Activated CD4-positive, alpha-beta T cell treated with anti-CD3 and anti-CD28 coated beads for 36 hours (primary cell): ENCODE measurements at places on chromosomes 11 and 22. TPM values are rescaled to one million over a fixed set of nuclear protein-coding genes. Genes with fewer than 3 reads are reported as not detected.

GRCh38 chr22:19674129-19674928 lies 40.0 kb upstream of the SEPTIN5 start:
- no peak for DNase-seq
- H3K4me3 ChIP-seq, result no peak overlapping the region
- no peak overlapping the region for H3K27ac ChIP-seq
- H3K36me3 ChIP-seq, result no peaks in the 10 kb centered on the region
- H3K4me1 ChIP-seq, result no peaks in the 10 kb centered on the region

DNA sequence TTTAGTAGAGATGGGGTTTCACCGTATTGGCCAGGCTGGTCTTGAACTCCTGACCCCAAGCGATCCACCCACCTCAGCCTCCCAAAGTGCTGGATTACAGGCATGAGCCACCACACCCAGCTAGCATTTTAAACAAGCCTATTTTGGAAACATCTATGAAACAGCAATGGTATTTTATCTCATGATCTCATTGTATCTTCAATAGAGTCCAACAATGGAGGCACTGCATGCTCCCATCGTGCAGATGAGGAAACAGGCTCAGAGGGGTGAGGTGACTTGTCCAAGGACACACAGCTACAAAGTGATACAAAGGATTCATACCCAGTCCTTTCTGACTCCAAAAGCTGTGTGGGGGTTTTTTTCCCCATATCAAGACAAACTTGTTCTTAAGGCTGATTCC lies 39.0 kb upstream of the RTL6 start:
- no peak overlapping the region for H3K4me3 ChIP-seq
- no peak overlapping the region for H3K27ac ChIP-seq
- DNase-seq, result no peak
- peaks cover 8% of the 10 kb centered on the region for H3K4me1 ChIP-seq

The IGSF9B gene
- total RNA-seq, result 84.2 TPM

DNA sequence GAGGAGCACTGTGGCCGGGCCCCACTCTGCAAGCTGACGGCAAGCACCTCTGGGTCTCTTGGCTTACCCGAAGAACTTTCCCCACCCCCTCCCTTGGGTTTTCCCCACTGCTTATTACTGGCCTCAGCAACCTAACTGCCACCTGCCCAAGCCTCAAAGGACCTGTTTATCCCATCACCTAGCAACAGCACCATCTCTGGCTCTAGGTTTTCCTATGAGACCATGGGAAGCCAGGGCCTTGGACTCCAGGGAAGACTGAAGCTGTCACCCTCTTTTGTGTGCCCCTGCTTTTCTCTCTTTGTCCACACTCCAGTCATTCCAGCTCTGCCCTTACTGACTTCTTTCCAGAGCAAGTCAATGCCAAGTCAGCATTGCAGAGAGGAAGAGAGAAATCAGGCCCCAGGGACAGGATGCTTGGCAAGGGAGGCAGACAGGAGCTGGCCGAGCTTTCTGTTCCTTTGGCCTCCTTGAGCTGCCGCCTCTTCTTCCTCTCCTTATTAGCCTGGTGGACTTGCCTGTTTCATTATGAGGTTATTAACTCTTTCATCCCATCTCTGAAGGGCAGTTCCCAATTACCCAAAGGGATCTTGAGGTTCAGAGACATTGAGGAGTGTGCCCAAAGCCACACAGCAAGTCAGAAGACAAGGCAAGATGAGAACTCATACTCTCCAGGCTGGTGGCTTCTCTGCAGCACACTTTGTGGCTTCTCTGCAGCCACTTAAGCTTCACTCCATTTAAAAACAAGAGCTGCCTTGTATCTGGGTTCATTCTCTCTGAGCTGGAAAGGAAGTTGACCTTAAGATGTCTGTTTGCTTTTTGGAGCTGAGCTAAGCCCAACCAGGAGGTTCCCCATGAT lies at the start of gene SMIM35:
Gene SMIM35, minus strand, starts transcription at position 51 of the 856 bp plus-strand sequence. CDS start 206 bp downstream, outside the sequence.
- no peaks in the 10 kb centered on the region for H3K4me1 ChIP-seq
- no peak for DNase-seq
- no peak within 1 kb of the TSS for H3K27ac ChIP-seq
- H3K27me3 ChIP-seq, result peaks cover 7% of the 10 kb centered on the region

- DNase-seq, result no peak
- H3K4me1 ChIP-seq, result peaks cover 25% of the 10 kb centered on the region
These were observed 399.5 kb downstream of the ETS1 start for GRCh38 chr11:128187835-128188234.

The C22orf31 gene
- total RNA-seq, result not detected

DNA sequence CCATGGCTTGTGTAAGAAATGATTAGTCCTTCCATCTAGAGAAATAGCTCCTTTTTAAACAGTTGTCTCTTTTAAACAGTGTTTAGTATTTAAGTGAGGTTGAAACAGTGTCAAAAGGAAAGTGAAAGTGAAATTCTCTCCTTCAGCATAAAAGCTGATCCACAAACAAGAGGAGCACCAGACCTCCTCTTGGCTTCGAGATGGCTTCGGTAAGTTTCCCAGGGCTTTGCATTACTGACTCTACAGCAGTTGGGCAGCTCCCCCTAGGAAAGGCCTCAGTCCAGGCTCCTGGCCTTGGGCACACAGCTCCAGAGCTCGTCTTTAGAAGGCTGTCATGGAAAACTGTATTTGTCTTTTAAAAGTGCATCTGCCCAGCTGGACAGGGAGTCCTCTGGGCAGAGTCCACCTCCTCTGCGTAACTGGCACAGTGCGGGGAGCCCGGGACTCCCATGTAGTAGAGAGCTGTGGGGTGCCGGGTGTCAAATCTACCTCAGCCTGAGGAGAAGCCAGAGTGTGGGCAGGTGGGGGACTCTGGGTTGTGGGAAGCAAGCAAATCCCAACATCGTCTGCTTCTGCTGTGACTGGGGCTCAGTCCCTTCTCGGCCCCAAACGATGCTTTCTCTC lies at the start of gene PLAAT4:
Gene PLAAT4, plus strand, starts transcription at position 140 of the 624 bp plus-strand sequence. Its CDS starts 61 bp downstream, at position 201.
- peak within 1 kb of the TSS; percentile 94 for H3K27ac ChIP-seq
- peak within 1 kb of the TSS; percentile 81 for H3K4me3 ChIP-seq
- no peaks in the 10 kb centered on the region for H3K27me3 ChIP-seq
- DNase-seq, result peak; percentile 44
- H3K36me3 ChIP-seq, result no peaks in the 10 kb centered on the region

DNA sequence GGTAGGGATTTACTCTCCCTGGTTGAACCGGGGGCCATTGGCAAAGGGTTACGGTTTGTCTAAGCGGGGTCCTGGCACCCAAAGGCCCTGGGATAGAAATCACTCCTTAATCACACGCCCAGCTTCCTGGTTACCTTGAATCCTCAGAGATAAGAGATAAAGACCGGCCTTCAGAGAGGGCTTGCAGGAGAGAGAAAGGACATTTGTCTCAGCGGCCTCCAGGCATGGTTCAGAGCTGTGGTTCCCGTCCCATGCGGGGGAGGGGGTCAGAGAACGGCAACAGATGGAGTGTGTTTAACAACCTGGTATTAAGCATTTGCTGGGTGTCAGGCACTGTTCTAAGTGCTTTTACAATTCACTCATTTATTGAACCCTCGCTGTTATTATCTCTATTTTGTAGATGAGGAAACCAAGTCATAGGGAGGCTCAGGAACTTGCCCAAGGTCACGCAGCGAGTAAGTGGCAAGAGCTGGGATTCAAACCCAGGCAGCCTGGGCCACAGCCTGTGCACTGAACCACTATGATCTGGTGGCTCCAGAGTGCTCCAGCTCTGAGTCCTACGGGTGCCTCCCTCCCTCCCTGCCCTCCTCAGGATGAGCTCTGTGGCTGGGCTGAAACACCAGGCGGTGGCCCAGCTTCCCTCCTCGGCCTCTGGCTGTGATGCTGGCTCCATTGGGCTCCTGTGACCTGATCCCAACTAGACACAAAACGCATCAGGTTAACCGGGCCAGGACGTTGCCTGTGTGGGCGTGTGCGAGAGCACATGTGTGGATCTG lies 18.6 kb downstream of the LRRC10B start:
- H3K4me3 ChIP-seq, result no peak overlapping the region
- peaks cover 7% of the 10 kb centered on the region for H3K27me3 ChIP-seq
- DNase-seq, result no peak
- no peak overlapping the region for H3K27ac ChIP-seq
- H3K4me1 ChIP-seq, result no peaks in the 10 kb centered on the region

- H3K27ac ChIP-seq, result no peak overlapping the region
- no peak for DNase-seq
- peaks cover 27% of the 10 kb centered on the region for H3K4me1 ChIP-seq
- no peaks in the 10 kb centered on the region for H3K36me3 ChIP-seq
- H3K4me3 ChIP-seq, result no peak overlapping the region
These were observed 195.5 kb downstream of the ETS1 start for GRCh38 chr11:128391811-128392210.

DNA sequence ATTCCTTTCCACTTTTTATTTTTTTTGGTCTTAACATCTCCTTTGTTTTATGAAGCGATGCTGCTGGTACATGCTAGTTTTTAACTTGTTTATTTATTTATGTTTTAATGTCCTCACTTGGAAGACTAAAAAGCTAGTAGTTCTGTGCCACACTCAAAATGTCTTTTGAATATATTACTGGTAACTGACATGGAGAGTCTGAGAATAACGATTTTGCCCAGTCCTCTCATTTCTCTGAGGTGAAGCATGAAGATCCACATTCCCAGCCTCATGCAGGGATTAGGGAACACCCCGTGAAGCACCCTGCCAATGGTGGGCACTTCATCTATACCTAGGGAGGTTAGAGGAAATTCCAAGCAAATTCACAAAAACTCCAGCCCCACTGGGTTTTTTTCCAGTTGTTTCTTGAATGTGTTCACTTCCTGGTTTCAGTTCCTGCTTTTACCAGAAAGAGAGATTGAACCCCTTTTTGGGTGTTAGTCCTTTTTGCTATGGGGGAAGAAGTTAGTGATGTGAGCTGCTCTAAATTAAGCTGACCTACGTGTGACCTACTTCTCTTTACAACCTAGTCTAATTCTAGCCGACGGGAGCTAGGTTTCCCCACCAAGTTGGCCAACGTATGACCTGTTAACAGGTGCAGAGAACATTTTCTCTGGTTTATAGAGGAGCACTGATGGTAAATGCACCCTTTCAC lies 106.1 kb downstream of the SLC1A2 start:
- no peaks in the 10 kb centered on the region for H3K36me3 ChIP-seq
- DNase-seq, result no peak
- H3K27me3 ChIP-seq, result no peaks in the 10 kb centered on the region
- no peak overlapping the region for H3K4me3 ChIP-seq

The RASGRP2 gene
- total RNA-seq, result 5.9 TPM

DNA sequence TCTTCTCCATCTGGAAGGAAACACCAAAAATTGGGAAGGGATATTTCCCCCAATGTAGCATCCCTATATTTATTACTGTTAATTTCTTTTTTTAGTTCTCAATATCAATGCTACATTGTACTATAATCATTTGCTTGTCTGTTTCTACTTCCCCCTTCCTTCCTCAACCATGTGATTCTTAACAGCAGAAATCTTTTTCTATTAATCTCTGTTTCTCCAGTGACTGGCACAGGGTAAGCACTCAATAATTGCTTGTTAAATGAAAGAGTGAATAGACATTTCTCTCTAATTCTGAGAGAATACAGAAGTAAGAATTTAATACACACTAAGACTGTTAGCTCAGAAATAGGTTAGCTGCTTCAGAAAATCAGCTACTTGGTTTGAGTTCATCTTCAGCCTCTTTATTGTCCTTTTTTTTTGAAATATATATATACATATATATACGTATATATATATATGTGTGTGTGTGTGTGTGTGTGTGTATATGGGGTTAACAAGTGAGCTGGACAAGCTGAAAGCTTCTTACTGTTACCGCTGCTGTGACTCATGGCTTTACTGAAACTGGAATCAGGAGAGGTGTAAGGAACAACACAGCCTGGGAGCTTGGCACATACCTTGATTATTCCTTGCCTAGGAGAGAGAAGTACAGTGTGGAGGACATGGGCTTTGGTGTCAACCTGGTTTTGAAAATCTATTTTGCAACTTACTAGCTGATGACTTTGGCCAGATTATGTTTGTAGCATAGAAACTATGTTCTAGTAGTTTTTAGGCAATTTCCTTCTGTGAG lies 26.2 kb upstream of the PDE3B start:
- H3K27ac ChIP-seq, result no peak overlapping the region
- H3K36me3 ChIP-seq, result peaks cover 9% of the 10 kb centered on the region
- H3K27me3 ChIP-seq, result no peaks in the 10 kb centered on the region
- H3K4me1 ChIP-seq, result peaks cover 41% of the 10 kb centered on the region

The MDK gene
- 6.7 TPM for total RNA-seq

- no peak for DNase-seq
- H3K27me3 ChIP-seq, result peaks cover 13% of the 10 kb centered on the region
- H3K4me1 ChIP-seq, result no peaks in the 10 kb centered on the region
These were observed 69.1 kb upstream of the B3GAT1 start for GRCh38 chr11:134481135-134481534.

The SLC1A2 gene
- total RNA-seq, result not detected

DNA sequence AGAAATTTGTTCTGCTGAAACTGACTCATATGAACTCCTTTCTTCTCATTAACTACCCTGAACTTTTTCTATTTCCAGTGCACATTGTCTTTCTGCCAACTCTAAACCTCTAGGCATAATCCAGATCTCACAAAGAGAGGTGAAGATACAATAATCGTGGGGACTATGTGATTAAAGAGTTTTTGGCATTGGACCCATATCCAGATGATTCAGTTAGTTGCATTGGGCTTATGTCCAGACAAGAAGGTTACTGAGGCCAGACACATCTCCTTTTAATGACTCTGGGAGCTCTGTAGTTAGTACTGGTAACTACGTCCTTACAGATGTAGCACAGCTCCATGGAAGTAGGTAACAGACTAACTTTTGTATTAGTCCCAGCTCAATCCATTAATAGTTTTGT lies 273.0 kb downstream of the CASP12 start:
- no peaks in the 10 kb centered on the region for H3K36me3 ChIP-seq
- no peak for DNase-seq
- H3K27me3 ChIP-seq, result no peaks in the 10 kb centered on the region
- H3K4me3 ChIP-seq, result no peak overlapping the region

DNA sequence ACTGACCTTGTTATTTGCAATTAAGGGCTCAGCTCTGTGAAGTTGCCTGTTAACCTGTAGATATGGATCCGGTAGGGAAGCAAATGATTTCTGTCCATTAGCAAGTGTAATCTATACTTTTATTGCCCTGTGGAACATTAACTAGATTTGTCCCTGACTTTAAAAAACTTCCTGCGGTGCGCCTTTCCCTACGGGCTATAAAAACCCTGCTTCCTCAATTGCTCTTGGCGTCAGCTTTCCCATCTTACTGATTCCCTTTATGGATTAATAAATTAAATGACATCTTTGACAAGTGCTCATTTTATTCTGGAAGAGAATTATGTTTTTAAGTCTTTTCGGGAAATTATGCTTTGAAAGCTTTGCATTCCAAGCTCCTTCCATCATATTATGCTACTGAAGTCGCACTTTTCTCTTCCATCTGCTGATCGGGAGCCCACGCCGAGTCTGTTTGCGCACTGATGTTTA lies 18.3 kb upstream of the CLMP start:
- no peak for DNase-seq
- no peaks in the 10 kb centered on the region for H3K4me1 ChIP-seq
- no peaks in the 10 kb centered on the region for H3K36me3 ChIP-seq
